GM12891 (cell line): ENCODE measurements at places on chromosomes 11 and 22.

DNA sequence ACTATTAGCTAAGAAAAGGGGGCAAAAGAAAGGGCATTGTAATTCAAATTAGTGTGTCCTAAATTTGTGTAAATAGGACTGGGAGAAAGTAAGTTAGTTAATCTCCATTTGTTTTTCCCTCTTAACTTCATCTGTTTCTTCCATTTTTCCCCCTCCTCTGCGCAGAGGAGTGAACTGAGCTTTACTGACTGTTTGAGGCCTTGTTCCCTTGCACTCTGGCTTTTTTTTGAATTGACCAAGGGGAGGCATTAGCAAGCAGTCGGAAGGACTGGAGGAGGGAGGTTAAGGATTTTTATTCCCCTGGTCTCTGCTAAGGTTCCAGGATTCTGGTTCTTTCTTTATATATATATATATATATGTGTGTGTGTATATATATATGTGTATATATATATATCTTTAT, 15.2 kb upstream of the FANCF start:
- no peak for DNase-seq

GRCh38 chr11:5696210-5696609, 6.6 kb downstream of the TRIM22 start:
- no peak for DNase-seq

DNA sequence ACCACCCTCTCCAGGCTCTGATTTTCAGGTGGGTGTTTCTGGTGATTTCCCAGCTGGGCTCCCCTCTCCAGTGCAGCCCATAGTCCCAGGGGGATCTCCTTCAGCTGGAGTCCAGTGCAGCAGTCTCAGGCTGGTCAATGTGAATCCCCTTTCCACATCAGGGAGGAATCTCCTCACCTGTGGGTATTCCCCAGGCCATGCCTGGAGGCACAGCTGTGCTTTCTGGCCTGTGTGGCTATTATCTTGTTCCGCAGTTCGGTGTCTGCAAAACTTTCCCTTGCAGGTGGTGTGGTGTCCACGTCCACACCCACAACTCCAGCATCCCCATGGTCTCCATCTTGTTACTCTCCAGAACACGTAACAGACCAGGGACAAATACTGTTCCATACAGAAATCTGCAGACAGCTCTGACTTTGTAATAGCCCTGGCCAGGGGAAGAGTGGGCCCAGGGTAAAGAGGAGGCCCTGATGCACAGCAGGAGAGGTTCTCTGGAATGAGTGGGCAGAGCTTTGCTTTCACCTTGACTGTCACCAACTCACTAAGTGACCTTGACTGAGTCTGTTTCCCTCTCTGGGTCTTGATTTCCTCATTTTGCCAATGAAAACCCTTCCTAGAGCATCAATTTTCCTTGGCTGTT, 183.2 kb downstream of the CSNK2A3 start:
- no peak for DNase-seq

DNA sequence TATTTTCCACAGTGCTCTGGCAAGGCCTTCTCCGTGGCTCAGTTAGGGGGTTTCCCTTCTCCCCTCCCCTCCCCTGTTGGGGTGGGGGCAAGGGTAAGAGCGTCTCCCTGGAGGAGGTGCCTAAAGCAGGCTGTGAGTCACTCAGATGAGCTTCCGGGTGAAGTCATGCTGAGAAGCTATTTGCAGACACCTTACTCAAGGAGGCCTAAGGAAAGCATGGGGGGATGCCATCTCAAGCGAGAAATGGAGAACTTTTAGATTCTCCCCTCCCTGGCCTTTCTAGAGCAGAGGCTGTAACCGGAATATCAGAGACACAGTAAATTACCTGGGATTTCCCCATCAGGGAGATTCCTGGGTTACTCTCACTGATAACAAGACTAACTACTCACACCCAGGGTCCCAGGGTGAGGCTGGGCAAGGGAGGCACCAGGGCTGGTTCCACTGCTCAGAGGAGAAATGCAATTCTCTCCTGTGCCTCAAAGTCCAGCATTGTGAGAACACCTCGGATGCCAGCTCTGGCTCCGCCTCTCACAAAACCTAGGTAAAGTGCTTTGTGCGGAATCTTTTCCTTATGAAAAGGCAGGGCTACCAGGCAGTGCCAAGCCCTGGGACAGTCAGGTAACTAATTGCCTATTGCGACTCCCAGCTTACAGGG, 123.6 kb downstream of the ABTB2 start:
- DNase-seq, result peak; percentile 38

DNA sequence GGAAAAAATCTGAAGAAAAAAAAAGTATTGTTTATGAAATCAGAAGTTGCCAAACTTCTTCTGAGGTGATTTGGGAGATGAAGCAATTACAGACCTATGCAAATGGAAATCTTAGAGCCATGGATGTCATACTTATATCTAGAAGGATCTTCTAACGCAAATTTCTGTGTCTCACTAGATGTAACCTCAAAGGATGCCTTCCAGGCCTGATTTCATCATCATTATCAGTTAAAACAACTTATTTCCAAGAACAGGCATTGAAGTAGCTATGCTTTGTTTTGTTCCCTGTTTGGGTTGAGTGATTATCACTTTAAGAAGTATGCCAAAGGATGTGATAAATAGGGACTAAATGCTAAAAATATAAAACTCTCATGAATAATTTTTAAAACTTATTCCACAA, 43.9 kb upstream of the ANGPTL5 start:
- DNase-seq, result no peak

GRCh38 chr11:125627236-125627910, 2.4 kb downstream of the CHEK1 start:
- no peak for DNase-seq

GRCh38 chr22:33101550-33101949, 43.4 kb upstream of the SYN3 start:
- no peak for DNase-seq

- DNase-seq, result no peak
Observed at GRCh38 chr22:43288807-43289420, 54.3 kb downstream of the SCUBE1 start.

DNA sequence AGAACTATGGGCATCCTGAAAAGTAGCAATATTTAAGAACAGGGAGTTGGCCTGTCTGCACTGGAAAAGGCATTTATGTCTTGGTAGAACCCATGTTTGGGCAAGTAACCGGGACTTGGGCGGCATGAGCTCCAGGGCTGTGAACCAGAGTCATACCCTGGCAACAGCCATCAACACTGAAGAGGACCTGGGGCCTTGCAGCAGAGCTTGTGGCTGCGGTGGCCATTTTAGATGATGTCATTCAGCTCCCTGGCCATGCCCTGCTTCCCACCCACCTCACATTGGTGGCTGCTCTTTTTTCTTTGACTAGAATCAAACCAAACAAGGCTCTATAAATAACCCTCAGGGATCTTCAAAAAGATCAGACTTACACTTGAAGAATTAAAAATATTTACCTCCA, 26.6 kb downstream of the EHF start:
- no peak for DNase-seq

GRCh38 chr11:47856186-47856585, 8.0 kb upstream of the NUP160 start:
- no peak for DNase-seq

DNA sequence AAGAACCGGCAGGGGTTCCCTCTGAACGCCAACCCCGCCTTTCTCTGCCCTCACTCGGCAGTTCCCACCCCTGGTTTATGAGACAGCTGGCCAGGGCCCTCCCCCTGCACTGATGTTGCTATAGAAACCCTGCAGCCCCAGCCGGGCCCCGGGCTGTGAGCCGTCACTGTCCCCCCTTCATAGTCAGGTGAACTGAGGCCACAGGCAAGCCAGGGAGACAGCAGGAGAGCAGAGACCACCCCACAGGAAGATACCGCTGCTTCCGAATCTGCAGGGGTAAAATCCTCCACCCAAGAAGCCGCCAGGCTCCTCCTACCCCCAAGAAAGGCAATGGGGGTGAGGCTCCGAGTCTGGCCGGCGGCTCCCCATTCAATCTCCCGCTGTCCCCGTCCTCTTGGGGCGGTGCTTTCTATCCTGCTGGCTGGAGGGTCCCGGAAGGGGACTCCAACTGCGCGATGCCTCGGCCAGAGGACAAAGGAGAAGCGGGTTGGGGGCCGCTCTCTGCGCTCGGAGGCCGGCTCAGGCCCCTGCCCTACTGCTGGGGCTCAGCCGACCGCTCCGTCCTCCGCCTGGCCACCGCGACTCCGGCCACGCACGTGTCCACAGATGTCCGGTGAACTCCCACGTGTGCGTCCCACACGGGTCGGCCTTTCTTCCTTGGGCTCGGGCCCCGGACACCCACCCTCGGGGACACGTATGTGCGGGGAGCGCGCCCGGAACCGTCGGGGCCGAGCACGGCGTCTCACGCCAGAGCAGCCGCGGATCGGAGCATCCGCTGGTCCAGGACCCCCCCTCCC, 587 bp downstream of the SLC25A22 start:
- DNase-seq, result peak; percentile 87

- DNase-seq, result no peak
Observed at GRCh38 chr22:23205339-23206049, 25.2 kb downstream of the BCR start.

- DNase-seq, result no peak
Observed at GRCh38 chr11:24422376-24422775, 74.5 kb upstream of the LUZP2 start.

GRCh38 chr11:118514103-118514502, 13.2 kb upstream of the TTC36 start:
- no peak for DNase-seq

DNA sequence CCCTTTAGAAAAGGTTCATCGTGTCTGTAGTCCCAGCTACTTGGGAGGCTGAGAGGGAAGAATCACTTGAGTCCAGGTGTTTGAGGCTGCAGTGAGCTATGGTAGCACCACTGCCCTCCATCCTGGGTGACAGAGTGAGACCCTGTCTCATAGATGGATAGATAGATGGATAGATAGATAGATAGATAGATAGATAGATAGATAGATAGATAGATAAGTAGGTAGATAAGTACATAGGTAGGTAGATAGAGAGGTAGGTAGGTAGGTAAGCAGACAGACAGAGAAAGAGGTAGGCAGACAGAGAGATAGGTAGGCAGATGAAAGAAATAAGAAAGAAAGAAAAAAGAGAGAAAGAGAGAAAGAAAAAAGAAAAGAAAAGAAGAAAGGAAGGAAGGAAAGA, 156.4 kb downstream of the GRIK4 start:
- DNase-seq, result no peak

DNA sequence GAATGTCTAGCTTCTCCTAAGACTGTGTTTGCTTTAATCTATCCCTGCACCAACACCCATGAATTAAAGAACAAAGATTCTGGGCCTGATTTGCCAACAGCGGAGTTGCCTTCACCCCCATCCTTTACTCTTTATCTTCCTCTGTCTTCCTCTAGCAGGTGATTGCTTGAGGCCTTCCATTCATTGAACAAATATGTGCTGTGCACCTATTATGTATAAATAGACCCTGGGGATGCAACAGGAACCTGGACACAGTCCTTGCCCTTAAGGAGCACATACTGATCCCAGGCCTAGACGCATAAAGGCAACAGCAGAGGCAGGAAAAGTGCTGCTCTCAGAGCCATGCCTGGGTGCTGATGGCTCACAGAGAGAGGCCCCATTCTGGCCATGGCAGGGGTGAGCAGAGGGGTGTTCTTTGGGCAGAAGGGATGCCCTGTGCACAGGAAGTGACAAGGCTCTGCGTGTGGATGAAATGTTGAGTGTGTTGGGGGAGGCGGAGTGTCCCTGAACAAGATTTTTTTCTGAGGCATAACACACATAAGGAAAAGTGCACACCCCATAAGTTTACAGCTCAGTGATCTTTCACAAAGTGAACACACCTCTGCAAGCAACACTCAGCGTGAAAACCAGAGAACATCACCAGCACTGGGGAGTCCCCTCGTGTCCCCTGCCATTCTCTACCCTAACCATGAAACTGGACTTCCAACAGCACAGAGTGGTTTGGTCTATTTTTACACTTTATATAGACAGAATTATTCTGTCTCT, 145.9 kb downstream of the GRIK4 start:
- DNase-seq, result no peak

DNA sequence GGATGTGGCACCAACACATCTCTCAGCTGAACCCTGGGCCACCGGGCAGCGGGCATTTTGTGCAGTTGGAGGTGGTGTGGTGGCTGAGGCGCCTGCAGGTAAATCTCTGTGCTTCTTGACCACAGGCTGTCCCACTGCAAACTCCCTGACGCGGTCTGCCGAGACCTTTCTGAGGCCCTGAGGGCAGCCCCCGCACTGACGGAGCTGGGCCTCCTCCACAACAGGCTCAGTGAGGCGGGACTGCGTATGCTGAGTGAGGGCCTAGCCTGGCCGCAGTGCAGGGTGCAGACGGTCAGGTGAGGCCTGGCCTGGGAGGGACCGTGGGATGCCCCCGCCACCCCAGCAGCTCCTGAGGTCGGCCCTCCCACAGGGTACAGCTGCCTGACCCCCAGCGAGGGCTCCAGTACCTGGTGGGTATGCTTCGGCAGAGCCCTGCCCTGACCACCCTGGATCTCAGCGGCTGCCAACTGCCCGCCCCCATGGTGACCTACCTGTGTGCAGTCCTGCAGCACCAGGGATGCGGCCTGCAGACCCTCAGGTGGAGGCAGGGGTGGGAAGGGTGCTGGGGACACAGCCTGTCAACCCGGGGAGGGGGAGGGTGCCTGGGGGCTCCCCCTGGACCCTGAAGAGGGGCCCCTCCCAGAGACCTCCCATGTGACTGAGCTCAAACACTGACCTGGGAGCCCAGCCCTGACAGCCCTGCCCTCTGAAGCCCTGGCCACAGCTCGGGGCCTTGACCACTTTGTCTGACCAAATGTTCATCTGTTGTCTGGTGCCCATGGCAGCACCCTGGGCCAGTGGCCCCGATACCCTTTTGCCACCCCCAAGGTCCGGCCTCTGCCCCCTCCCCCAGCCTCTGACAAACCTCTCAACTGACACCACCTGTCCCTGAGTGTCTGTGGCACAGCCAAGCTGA, 4.6 kb upstream of the PGGHG start:
- DNase-seq, result no peak

- no peak for DNase-seq
Observed at GRCh38 chr11:33479231-33479630, 221.4 kb downstream of the C11orf91 start.

DNA sequence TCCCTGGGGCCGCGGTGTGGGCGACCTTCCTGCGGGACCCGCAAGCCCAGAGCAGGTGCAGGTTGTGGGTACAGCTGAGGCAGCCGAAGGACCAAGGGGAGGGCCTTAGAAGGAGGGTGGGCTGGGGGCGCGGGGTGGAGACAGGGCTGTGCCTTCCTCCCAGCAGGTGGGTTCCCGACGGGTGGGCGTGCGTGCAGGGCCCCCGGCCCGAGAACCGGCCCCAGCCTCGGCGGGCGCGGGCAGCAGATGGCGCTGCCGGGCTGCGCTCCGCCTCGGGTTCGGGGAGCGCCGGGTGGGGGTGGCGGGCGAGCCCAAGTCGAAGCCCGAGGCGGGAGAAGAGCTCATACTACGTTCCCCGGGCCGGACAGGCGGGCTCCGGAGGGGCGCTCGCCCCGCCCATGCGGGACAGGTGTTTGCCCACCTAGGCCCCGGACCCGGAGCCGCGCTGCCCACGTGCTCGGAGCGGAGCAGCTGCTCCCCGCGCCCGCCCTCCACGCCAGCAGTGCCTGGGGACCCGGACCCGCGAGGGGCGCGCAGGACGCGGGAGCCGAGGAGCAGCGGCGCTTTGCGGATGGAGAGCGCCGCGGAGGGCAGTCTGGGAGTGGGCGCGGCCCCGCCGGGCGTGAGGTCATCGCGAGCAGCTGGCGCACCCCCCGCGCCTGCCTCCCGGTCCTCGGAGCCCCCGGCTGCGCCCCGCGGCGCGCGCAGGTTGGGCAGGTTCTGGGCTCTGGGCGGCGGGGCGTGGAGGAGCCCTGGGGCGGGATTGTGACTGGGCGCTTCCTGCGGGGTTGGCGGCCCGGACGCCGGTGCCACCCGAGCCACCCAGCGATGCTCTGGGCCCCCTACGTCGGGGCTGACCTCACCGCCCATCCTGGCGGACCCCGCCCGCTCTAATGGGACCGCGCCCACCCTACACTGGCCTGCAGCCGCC, 25.3 kb downstream of the DUSP8 start:
- peak; percentile 88 for DNase-seq

- DNase-seq, result no peak
Observed at GRCh38 chr11:58999291-58999680, 60.0 kb downstream of the GLYATL1 start.
